ENCODE measurements at places on chromosomes 7 and 10.

- no peak for DNase-seq
Measured at GRCh38 chr7:129830949-129831348, 121.8 kb downstream of the UBE2H start.

DNA sequence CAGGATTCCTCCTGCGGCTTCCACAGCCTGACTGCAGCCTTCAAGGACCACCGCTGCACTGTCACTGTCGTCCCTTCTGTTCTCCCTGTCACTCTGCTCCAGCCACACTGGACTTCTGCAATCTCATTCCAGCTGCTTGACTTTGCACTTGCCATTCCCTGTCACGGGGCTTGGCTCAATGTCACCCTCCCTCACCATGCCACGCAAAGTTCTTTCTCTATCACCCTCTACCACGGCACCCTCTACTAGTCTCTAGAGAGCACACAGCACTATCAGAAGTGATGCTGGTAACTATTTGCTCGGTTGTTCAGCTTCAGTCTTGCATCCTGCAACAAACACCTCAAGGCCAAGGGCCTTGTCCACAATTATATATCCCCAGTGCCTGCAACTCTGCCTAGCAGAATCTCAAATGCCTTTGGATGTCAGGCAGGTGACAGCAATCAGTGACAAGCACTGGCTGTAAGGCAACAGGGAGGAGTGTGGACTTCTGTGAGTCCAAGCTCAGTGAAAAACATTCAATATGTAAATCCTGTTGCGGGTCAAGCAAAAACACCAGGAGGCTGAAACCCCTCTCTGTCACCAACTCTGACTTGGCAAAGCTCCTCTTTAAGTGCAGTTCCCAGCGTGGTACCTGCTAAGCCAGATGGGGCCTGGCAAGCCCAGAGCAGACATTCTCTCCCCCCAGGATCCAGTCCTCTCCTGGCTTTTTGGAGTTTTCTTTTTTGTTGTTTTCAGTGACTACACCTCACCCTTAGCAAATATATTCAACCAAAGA lies 259.9 kb downstream of the FGFR2 start:
- no peak for DNase-seq

DNA sequence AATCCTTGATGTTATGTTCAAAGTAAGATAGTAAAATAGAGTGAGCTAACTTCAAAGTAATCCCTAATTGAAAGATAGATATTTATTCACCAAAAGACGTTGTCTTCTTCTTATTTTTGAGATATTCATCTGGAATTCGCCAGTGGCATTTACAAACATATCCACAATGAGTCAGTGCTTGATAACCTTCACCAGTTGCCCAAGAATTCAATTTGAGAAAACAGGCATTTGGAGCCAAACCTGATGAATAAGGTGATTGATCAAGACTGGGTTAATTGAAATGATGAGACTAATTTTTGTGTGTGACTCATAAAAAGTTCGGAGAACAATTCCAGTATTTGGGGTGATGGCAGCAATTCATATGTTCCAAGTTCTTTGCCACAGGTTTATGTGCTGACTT lies 344.0 kb downstream of the ARL4A start:
- DNase-seq, result no peak

DNA sequence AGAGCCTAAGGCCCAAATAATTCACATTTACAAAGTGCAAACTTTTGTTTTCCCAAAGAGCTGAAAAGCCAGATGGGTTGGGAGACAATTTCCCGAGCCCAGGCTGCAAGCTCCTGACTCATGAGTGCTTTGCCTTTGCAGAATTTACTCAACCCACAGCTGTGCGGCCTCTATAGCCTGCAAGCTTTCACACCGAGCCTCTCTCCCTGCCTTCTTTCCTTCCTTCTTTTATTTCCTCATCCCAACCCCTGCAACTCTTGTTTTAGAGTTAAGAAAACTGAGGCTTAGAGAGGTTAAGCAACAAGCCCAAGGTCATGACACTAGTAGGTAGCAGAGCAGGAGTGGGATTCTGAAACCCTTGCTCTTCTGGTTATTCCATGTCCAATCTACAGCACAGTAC lies 203.0 kb upstream of the GPR26 start:
- no peak for DNase-seq

DNA sequence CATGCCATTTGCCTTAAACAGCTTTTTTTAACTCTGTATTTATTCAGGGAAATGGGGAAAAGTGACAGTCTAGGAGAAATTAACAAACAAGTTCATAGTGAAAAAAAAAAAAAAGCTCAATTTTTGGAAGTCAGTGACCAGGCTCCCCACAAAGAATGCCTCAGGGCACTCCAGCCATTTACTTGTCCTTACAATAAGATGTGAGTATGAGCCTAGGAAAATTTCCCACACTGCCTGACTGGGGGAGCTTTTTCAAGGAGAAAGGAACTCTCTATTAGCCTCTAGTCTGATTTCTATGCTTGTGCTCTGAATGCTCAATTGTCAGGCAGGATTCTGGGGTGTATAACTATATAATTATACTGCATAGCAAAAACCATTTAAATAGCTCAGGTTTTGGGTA lies 74.9 kb upstream of the NRBF2 start:
- no peak for DNase-seq

DNA sequence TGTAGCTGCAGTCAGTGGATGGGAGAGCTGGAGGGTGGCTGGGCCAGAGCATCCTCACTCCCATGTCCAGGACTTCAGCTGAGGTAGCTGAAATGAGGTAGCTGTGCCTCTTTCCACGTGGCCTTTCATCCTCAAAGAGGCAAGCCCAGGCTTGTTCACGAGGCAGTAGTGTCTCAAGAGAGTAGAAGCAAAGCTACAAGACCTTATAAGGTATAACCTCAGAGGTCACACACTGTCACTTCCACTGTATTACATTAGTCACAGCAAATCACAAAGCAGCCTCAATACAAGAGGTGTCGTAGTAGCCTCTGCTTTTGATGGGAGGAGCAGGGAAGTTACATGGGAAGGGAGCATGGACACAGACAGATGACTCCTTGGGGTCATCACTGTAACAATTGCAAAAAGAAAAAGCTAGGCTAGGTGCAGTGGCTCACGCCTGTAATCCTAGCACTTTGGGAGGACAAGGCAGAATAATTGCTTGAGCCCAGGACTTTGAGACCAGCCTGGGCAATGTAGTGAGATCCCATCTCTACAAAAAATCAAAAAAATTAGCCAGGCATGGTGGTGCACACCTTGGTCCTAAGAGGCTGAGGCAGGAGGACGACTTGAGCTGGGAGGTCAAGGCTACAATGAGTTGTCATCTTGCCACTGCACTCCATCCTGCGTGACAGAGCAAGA lies 97.5 kb downstream of the SKIDA1 start:
- no peak for DNase-seq
